ENCODE measurements at places on chromosomes 5 and 9.

- DNase-seq, result no peak
These were observed 56.6 kb downstream of the TEK start for GRCh38 chr9:27165670-27166069.

- no peak for DNase-seq
These were observed 355.4 kb downstream of the CAAP1 start for GRCh38 chr9:26537211-26537610.

- DNase-seq, result no peak
These were observed 361.1 kb upstream of the TLE4 start for GRCh38 chr9:79210541-79211243.

DNA sequence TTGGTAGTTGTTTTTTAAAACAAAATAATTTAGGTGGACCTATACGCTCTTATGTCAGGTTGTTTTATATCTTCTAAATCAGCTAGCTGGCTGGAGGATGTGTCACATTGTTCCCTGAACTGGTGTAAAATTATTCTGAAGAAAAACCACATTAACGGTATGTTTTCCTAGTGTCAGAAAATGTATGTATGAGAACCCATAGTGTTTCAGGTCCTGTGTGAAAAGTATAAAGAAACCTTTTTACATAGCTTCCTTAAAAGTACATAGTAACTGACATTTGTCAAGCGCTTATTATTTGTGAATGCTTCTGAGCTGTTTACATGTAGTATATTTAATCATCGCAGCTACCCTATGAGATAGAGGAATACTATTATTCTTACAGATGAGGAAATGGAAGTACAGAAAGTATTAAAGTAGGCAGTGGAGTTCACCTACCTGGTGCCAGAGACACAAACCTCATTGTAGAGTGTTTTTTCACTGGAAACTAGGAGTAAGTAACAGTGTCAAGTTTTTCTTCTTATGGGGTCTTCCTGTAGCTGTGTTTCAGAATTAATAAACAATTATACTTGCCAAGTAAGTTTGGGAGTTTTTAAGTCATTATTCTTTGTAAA is 10.4 kb upstream of the FAM120AOS start:
- no peak for DNase-seq

DNA sequence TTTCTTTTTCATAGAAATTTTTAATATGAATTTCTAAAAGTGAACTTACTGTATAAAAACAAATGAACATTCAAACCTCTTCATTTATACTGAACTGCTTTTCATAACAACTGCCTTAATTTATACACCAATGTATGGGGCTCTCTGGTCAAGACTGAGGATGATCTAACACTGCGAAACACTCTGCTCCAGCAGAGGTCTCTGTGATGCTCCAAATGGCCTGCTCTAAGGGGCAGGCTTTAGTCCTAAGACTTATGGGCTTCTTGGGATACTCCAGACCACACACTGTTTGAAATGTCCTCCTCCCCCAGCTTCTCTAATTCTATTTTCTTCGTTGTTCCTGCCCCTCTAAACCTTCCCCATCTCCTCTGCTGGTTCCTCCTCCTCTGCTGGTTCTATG is 58.5 kb downstream of the LIFR start:
- DNase-seq, result peak; percentile 56

DNA sequence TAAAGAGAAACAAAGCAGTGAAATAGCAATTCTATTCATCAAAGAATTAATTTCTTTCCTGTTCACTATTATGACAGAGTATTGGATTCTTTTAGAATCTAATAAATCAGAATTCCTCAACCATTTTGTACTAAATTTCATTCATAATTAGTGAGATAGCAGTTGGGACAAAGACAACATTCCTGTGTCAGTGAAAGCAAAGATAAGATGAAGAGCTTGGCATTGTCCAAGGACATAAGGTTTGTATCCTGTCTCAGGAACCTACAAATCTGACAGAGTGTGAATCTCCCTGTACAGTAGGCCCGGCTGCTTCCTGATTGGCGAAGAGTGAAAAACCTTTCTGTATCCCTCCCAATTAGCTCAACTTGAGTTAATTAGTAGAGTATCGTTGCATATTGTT is 349.1 kb downstream of the ISL1 start:
- DNase-seq, result peak; percentile 1

DNA sequence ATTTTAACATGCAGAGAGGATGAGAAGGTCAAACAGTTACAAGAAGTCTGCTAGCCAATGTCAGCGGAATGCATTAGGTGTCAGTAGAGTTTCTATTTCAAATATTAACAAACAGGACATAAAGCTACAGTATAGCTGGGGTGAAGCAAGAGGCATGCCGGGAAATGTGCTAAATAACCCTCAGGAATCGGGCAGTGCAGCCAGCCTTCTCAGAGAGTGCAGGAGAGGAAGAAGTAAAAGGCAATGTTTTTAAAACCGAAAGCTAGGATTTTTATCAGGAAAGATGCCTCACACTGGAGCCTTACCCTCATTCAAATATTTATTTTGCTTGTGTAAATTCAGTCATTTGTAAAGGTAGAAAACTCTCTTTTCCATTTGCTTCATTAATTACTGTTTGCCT is 59.1 kb upstream of the SH3GL2 start:
- DNase-seq, result peak; percentile 1

- no peak for DNase-seq
These were observed 87.1 kb downstream of the SETX start for GRCh38 chr9:132267660-132268059.

- no peak for DNase-seq
These were observed 33.3 kb downstream of the ADRB2 start for GRCh38 chr5:148859703-148860102.

GRCh38 chr5:113357696-113358476 is 76.9 kb downstream of the TSSK1B start:
- no peak for DNase-seq

DNA sequence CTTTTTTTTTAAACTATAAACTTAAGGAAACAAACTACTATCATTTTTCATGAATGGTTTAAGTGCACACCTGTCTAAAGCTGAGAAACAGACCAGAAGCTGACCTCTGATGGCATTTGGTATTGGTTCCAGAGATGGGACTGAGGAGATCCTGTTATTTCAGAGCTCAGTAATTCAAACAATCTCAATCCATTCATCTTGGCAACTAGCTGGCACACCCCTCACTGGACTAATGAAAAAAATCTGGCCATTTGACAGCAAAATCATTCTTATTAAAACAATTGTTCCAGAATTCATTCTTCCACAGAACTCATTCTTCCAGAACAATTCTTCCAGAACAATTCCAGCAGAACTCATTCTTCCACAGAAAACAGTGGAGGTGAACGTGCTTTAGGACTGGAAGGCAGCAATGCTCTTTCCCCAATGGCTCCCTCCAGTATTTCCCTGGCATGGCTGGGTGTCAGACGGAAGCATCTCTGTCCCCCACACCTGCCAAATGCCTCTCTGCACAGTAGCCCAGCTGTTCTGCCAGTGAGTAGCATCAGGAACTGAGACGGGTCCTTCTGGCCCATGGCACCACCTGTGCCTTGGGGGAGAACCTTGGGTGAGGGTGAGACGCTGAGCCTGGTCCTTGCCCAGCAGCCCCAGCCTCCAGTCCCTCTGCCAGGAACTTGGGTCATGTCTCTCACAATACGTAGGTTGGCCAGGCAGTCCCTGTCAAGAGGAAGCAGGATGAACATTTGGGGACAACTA is 87.5 kb upstream of the EQTN start:
- DNase-seq, result no peak

DNA sequence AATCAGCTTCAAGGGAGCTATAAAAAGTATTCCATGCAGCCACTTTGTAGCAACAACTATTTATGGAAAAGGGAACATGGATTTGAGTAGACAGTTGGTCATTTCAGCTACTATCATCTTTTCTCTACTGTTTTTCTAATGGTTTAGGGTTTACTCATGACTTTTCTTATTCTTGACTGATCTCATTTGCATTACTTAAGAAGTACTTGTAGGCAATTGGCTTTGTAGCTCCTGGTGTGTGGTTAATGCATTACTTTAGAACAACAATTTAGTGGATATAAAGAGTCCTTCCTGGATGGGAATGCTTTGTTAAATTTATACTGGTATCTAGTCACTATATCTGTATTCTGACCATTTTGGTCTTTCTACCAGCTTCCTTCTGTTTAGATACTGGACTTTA is 59.8 kb upstream of the NTRK2 start:
- no peak for DNase-seq

DNA sequence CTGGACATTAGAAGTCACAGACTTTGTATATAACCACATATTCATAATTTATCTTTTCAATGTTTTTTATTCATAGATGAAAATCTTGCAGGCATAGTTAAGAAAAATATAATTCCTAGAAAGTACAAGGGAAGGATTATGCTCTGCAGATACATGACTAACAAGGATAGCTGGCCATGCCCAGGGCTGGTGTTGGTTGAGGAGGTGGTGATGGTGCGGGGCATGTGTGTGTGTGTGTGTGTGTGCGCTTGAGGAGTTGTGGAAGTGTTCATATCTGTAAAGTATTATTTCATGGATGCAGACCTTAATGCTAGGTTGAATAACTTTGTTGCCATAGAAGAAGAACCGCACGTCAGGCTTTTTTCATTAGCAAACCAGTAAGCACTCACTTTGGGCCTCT is 1.3 kb downstream of the S1PR3 start:
- peak; percentile 41 for DNase-seq

DNA sequence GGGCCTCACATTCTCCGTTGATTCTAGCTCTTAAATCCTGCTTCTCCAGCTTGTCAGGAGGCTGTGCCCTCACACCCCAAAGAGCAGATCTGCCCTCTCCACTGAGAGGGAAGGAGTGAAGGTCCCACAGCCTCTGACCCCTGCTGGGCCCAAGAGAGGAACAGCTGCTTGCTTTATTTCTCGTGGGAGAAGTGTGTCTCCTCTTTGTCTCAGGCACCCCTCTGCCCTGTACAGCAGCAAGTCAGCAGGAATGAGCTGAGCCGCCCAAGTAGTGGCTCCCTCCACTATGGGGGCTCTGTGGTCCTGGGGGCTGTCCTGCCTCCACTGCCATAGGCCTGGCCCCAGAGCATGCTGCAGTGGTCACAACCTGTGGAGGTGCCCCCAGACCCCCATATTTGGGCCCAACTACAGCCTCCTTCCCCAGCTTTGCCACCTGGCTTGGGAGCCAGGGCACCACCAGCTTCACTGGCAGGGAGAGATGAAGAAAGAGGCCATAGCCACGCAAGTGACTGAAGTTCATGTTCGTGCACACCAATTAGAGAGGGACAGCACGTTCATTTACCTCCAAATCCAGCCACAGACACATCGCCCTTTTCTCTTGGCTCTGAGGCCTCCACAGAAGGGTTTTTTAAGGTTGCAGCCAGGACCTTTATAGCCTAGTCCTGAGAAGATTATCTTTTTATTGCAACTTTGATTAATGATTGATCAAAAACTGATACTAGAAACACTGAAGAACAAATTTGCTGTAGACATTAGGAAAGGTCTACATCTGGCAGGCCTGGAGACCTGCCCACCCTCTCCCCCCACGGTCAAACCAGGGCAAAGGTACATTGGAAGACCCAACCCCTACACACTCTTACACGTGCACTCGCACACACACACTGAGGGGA is 27.5 kb downstream of the IRF1 start:
- no peak for DNase-seq

Data from mesenchymal stem cell (in vitro differentiated cells and primary cell).